ENCODE measurements at places on chromosomes 5 and 9.

GRCh38 chr5:178429491-178430185 lies 160.6 kb downstream of the COL23A1 start:
- no peak for DNase-seq

GRCh38 chr5:1156754-1157460 lies 44.5 kb upstream of the SLC6A19 start:
- no peak for DNase-seq

- DNase-seq: no peak
Observed at GRCh38 chr9:111035543-111036428, 2.5 kb downstream of the LPAR1 start.

- no peak for DNase-seq
Observed at GRCh38 chr9:113787871-113788270, 88.2 kb upstream of the ZNF618 start.

DNA sequence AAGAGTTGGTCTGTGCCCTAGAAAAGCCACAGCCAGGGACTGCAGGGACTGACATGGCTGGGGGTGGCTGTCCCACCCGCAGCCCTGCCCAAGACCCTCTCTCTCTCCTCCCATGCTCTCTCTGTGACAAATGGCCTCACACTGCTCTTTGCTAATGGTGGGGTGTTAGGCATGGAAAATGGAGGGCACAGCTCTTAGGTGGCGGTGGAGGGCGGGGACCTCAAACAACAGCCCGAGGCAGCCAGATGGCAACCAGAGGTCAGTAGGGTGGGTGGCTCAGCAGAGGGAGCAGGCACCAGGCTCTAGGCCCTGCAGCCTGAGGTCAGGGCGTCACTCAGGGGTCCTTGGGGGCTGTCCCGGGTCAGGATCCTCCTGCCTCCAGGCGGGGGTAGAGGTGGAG lies 73.9 kb upstream of the DAB2IP start:
- DNase-seq: no peak

GRCh38 chr9:5621327-5621726 lies 7.6 kb upstream of the RIC1 start:
- DNase-seq: no peak

- no peak for DNase-seq
Observed at GRCh38 chr5:109701252-109701651, 11.5 kb downstream of the MAN2A1 start.

DNA sequence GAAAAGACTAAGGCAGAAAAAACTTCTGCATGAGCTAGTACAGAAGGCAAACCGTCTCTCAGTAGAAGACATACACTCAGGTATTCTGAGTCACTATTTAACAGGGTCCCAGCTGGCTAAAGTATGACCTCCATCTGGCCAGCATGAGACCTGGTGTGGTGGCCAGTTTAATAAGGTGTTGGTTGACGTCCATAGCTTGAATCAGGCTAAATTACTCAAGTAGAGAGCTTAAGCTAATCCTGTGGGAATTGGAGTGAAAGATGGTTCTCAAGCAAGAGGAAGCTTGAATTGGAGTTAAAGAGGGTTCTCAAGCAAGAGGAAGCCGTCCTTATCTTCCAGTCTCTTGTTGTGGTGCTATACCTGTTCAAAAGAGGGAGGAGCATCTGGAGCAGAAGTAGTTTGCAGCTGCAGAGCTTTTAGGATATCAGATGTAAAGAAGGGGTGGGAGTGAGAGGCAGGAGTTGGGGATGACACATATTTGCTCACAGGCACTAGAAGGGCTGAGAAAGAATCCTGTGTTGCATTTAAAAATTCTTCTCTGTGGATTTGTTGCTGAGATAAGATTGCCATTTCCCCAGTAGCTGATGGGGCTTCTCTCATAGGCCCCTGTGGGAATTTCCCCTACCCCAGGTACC lies 136.1 kb upstream of the RUSC2 start:
- no peak for DNase-seq

- DNase-seq: no peak
Observed at GRCh38 chr5:92283521-92283920, 900.4 kb upstream of the ARRDC3 start.

GRCh38 chr5:158049459-158049858 lies 190.5 kb upstream of the CLINT1 start:
- no peak for DNase-seq

GRCh38 chr5:115186794-115187193 lies 17.1 kb upstream of the TRIM36 start:
- DNase-seq: no peak

DNA sequence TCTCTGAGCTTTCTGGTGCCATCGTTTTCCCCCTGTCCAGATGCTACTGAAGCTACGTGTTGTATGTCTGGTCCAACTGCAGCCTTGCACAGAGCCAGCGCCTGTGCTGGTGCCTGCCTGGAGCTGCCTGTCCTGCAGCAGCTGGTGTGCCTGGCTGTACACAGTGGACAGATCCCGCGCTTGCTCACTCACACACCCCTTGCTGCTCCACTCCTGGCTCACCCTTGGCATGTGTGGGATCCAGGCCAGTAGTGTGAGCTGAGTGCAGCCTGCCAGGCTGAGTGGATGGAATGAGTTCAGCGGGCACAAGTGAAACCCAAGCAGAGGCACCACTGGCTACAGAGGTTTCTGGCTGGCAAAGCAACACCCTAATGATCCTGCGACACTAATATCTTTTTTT lies 40.4 kb downstream of the FER start:
- DNase-seq: no peak

DNA sequence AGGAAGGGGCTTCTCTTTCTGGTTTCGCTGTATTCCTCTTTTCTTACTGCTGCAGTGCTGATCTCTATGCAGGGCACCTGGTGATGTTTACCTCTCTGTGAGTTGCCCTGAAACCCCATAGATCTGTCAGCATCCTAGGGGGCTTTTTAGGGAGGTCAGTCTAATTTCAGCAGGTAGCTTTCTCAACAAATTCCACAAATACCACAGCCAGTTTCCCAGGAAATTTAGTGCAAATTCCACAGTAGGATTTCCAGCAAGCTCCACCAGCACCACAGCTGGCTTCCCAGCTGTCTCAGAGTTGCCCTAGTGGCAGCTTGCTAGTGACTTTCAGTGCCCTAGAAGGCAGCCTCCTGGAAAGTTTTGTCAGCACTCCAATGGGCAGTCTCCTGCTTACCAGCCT lies 379.1 kb upstream of the SMC2 start:
- DNase-seq: no peak

DNA sequence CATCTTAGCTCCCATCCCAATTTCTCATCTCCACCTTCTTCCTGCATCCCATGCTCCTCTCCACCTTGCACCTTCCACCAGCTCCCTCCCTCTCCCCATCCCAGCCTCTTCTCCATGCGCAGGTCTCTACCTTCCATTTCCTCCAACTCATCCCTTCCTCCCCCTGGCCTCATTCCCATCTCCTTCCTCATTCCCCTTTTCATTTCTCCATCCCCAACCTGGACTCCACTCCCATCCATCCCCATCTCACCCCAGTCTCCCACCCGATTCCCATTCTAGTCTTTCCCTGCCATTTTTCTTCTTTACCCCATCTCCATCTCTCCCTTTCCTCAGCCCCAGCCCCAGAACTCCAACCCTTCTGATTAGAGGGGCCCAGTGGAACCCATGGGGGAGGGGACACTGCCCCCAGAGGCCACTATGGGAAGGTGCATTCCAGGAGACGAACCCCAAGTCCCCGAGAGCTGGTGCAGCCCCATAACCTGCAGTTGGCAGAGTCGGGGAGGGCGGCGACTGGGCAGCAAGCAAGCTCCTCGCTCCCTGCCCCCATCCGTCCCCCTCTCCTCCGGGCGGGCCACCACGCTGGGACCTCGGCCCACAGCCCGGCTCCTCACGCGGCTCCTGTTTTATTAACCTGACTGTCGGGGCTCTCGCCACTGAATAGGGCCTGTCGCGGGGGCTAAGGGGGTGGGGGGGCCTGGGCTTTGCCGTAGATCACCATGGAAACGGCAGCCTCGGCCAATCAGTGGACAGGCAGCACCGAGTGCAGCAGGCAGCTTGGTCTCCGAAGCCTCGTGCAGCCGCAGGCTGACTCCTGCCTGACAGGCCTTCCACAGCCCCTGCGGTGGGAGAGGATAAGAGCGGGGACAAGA lies 66.7 kb downstream of the PCDH1 start:
- no peak for DNase-seq

DNA sequence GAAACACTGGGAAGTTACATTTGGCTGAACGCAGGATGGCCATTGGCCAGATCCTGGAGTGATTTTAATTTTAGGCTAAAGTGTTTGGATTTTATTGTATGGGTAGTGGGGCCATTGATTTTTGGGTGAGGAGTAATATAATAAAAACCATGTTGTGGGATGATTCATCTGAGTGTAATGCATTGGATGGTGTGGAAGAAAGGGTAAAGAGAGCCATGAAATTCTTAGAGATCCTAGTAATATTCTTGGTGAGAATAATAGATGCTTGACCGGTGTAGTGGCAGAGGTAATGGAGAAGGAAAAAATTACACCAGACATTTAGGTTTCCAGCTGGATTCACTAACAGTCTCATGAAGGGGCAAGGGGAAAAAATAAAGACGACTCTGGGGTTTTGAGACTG lies 158.1 kb downstream of the NPR3 start:
- DNase-seq: no peak

DNA sequence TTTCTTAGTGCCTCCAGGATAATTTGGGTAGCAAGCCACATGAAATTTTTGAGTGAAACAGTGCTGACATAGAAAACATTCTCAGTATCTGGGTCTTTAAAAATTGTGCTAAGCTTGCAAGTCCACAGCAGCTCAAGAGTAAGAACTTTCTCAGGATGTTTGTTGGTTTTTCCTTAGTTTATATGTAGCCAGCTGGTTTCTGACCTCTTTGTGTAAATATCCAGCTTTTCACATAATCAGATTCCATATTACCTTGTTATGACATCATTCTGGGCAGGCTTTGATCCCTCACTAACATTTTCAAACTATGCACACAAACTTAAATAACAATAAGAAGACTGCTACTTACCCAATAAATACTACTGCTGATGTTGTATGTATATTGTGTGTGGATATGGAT lies 82.9 kb upstream of the VCAN start:
- DNase-seq: no peak

GRCh38 chr5:32814620-32815019 lies 103.5 kb downstream of the NPR3 start:
- no peak for DNase-seq

GRCh38 chr5:36418152-36418979 lies 116.7 kb upstream of the RANBP3L start:
- no peak for DNase-seq

DNA sequence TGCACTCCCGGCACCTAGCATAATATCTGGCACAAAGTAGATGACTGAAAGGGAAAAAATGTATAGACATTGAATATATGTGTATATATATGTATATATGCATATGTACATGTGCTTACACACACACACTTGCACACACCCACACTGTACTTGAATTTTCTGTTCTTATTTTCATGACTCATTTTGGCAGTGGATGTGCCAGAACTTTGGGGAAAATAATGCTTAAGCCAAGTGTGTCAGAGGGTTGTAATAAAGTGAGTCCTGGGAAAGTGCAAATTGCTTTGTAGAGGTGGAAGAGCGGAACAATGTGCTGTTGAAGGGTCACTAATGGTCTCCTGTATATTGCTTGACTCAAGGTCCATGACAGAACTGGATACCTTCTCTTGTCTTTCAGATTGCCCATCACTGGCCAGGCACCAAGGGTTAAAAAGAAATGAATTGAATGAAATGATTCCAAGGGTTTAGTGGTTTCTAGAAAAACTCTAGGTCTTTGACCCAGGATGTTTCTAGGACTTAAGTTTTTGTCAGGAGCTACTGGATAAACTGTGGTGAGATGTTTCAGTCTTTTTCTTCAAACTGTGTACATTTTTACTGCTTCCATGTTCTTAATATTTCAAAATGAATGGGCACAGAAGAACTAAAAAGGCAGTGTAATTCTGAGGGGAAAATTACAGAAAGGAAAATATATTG lies 129.9 kb upstream of the MOCS2 start:
- no peak for DNase-seq

DNA sequence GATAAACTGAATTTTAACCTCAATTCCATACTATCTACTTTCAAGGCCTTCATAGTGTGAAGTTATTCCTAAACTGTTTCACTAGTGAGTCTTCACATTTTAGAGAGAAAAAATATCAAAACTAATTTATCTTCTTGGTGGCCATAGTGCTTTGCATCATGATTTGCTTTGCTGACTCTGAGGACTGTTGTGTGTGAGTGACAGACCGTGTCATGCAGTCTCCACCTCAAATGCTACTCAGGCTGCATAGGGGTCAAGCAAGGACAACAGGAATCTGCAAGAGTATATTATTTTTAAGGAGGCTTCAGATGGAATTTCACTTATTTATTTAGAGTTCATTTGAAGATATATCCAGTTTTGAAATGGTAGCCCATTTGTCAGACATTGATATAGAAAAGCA lies 34.5 kb downstream of the MACIR start:
- no peak for DNase-seq

DNA sequence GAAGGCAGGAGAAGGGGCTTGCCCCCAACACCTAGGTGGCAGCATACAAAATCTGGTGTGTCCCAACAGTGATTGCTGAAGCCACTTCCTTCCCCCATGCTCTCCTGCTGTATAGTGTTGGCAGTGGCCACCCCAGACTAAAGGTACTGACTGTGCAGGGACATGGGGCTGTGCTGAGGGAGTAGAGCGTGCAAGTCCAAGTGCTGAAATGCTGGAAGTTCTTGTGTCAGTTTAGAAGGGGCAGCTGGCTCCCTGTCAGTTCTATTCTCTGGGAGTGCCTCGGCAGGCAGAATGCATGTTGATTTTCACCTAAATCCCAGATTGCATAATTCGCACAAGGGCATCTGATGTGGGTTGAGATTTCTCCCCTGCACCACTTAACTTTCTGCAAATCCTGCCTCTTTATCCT lies 68.6 kb downstream of the GDNF start:
- no peak for DNase-seq

All from stimulated activated CD8-positive, alpha-beta memory T cell treated with anti-CD3 and anti-CD28 coated beads, Interleukin-2, amount 100 ng/mL, for 1 hour (primary cell).